ENCODE measurements at places on chromosomes 1 and 21.

DNA sequence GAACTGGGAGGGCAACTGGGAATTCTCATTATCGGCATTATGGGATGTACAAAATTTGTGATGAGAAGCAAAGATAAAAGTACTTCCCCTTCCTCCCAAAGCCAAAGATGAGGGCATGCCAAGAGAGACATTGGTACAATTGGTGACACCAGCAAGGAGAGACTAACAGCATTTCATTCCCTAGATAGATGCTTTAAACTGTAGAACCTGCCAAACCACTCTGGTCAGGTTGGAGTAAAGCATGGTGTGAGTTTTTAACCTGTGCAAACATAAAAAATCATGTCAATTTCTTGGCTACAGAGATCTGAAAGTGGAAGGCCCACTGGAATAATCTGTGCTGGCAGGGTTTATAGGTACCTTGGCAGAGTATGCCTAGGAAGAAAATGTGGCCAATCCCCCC, 19.4 kb downstream of the CTXND2 start:
- DNase-seq: no peak

GRCh38 chr1:115041654-115042053, 12.0 kb downstream of the TSHB start:
- DNase-seq: no peak

DNA sequence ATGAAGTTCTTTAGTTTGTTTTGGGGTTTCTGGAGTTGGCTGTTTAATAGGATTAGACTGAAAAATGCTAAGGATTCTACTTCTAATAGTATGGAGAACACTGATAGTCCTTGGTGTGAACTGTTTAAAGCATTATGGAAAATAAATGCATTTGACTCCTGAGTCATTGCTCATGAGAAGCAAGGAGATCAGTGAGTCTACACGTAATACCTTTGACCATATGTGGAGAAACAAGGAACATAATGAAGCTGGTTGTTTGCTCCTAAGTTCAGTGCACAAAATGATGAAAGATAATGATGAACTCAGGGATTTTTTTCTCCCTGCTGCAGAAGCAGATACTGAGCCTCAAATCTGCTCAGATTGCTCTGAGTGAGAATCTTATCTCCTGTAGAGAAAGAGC, 158.9 kb upstream of the COL11A1 start:
- DNase-seq: no peak

- no peak for DNase-seq
Observed at GRCh38 chr1:20686883-20687725, 25.9 kb upstream of the DDOST start.

DNA sequence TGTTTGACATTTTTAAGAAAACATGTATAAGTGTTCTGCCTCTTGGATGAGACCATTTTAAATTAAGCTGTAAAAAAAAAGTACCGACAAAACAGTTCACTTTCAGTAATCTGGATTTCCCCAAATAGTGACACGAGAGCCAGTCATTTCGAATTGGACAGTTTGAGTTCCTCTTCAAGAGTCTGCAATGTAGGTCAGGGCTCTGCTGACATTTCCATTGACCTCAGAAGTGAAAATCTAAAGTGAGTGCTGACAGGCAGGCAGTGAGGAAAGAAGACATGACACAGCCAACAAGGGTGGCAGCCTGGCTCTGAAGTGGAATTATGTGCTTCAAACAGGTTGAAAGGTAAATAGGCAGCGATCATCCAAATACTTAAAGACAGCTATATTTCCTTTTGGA, at the start of gene IL23R:
IL23R (plus strand) TSS at position 259 of the 400 bp plus-strand sequence. CDS start 1,667 bp downstream, outside the sequence.
- no peak for DNase-seq

DNA sequence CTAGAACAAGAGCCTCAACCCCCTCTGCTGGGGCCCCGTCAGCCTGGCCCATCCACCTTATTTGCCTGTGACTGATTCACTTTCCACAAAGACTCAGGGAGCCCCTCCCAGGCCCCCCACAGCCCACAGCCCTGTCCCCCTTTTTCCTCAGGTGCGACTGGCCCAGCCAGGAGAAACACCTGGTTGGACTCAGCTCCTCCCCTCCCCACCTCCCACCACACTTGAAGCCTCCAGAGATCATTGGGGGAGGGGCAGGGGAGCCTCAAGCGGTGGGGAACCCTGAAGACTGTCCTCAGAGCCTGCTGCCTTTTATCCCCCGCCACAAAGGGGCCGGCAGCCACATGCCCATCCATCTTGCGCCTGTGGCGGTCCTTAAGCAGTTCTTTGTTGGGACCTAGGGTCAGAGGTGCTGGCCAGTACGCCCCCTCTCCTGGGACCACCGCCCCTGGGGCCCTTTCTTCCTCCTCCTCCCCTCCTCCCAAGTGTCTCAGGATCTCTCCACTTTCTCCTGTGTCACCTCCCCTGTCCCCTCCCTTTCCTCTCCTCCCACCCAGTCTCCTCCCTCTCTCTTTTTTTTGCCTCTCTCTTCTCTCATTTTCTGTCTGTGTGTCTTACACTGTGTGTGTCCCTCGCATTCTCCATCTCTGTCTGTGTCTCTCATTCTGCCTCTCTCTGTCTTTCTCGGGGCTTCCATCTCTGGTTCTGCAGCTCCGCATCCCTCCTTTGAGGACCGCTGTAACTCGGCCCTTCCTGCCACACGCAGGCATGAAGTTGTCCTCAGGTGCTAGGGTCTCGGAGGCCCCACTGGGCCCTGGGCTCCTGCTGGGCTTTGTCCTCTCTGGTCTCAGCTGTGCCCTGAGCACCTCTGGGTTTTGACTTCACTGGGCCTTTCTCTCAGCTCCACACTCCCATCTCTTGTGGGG, 12.2 kb downstream of the CRABP2 start:
- no peak for DNase-seq

DNA sequence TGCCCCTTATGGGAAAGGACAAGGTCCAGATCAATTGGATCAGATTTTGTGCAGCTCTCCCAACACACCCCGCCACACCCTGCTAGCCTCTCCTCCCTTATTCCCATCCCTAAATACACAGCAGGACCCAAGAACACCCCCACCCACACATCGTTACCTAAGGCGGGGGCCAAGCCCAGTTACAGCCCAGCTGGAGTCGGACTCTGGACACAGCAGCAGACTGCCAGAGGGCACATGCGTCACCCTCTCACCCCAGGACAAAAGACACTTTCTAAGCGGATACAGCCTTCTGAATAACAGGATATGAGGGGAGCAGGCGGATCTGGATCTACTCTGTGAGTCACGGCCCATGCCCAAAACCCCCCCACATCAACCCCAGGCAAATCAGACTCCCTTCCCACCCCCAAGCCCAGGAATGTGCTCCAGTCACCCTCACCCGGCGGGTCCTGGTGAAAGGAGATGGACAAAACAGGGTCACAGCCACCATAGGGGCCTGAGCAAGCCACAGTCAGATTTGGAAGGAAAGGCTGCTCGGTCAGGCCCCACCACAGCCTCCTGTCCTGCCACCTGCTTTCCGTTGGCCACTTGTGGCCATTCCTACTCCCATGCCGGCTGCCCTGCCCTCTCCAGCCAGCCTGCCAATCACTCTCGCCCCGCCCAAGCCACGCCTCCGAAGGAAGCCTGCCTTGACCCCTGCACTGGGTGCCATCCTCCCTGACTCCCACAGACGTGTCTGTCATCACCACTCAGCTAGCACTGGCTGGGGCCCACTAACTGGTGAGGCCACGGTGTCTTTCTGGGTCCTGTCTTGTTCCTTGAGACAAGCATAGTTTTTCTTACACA, 4.0 kb downstream of the S100A16 start:
- DNase-seq: no peak

DNA sequence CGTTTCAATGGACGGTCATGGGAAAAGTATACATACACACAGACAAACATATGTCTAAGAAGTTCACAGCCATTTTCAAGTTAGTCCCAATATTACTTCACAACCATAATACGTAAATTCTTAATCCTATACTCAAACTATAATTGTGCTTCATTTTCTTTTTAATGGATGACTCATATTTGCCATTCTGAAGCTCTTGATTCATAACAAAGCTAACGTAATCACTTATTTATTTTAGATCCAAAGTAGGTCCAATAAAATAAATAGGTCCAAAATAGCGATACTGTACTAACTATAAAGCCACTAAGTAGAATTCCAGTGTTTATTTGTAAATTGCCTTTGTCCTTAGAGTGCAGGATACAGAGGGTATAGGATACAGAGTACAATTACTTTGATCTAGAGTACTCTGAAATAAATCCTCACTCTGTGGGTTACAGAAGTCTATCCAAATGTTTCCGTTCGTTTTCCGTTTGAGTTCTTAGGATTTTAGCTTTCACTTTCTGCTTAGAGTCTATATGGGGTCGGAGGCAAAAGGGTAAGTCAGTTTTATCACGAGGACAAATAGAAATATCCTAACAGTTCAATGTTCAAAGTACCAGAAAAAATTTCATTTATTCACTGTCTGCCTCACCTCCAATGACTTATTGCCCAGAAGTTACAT, 8.8 kb upstream of the C1orf115 start:
- no peak for DNase-seq

DNA sequence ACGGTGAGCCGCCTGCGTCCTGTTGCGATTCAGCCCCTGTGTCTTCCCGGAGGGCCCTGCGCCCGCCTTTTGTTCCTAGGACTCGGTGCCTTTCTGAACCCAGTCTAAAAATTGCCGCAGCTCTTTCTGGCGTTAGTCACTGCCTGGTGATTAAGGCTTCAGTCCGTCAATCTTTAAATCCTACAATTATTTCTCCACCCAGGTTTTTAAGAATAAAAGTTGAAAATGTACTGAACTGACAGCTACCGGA, 16.2 kb upstream of the PDXK start:
- no peak for DNase-seq

DNA sequence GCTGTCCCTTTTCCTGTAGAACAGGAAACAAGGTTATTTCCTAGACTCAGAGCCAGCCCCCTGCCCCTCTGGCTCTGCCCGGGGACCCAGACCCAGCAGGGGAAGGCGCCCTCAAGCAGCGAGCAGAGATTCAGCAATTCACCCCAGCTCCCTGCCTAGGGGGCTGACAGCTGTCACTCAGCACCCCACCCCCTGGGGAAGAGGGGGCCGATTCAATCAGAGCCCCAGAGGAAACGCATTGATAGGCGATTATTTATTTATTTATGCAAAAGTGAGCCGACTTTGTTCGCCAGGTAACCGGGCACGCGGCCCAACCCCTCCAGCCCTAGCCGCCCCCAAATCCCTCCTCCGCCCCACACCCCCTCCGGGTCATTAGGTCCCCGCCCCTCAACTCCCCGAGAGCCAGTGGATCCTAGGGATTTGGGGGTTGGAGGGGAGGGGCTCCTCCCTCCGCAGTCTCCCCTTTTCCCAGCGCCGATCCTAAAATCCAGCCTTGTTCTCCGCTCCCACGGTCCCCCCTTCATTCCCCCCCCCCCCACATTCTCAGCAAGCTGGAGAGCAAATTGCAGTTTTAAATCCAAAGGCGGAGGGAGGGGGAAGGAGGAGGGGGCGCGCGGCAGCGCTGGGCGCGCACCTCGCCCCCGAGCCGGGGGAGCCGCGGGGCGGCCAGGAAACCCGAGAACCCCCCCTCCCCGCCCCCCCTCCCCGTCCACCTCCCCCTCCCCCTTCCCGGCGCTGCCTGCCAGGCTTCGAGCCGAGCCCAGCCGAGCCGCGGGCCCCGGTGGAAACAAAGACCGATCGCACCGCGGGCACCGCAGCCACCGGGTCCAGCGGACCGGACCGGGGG, 1.3 kb downstream of the AHDC1 start:
- DNase-seq: no peak

DNA sequence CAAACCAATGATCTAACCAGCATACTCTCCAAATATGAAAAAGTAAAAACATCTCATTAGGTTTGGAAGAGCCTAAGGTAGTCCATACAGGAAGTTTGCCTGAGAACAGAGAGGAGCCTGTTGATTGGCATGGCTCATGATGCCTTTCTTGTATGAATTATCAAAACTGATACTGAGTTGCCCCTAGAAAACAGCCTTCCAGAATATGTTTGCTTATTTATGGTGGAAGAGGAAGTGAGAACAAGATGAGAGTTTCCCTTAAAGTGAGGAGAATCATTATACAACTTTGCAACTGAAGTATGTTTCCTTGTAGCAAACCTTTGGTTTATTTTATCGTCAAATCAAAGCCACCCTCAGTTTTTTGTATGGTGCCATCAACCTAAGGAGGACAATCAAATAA, 23.8 kb upstream of the KIAA1614 start:
- no peak for DNase-seq

DNA sequence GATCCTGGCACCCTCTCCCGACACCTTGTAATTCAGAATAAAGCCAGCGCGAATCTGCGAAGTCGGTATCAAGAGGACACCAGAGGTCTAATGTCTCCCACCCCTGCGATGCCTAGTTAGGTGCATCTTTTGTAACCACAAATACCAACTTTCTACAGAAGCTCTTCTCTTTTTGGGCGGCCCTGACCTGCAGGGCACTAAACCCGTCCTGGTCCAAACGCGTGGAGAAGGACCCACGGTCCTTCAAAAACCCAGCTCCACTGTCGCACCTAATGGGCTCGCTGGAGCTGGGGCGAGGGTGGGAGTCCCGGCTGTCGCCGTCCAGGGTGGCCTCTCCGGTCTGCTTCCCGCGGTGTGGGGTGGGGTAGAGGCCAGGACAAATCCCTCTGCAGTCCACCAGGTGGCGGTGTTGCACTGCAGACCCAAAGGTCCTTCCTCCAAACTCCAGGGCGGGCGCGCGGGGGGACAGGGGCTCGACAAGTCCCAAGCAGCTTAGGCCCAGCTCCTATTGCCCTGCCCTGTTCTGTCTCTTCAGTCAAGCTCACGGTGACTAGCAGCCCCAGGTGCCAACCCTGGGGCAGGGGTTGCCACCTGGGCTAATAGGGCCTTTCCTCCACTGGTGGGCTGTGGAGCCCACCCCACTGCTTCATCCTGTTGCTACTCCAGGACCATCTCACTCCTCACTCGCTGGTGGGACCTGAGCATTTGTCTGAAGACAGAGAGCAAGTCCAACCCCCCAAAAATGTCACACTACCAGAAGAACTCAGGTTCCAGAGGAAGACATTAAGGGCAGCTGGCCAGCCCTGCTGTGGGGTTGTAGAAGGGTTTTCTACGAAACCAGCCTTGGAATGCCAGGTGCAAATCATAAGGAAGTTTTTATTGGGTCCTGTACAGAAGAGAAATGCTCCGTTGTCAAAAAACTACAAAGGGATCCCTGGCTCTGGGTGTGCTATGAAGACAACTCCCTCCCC, 2.8 kb downstream of the HES3 start:
- peak; percentile 42 for DNase-seq

DNA sequence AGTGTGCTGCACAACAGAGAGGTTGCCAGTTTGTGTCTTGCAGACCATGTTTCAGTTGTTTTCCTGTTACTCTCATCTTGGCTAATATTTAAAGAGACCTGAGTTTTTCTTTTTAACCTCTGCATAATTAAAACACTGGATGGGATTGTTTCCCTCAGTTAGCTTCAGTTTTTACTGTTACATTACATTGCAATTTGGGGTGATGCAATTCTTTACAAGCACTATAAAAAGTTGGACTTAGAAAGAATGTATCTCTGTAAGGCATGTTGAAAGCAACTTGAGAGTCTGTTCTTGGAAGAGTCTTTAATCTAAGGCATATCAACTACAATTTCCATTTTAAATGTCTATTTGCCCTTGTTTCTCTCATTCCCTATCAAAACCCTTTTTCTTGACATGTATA, 99.1 kb downstream of the DNM3 start:
- DNase-seq: no peak

- DNase-seq: no peak
Observed at GRCh38 chr21:46603228-46603627, 1.7 kb downstream of the S100B start.
